ENCODE measurements at places on chromosomes 4 and X.

DNA sequence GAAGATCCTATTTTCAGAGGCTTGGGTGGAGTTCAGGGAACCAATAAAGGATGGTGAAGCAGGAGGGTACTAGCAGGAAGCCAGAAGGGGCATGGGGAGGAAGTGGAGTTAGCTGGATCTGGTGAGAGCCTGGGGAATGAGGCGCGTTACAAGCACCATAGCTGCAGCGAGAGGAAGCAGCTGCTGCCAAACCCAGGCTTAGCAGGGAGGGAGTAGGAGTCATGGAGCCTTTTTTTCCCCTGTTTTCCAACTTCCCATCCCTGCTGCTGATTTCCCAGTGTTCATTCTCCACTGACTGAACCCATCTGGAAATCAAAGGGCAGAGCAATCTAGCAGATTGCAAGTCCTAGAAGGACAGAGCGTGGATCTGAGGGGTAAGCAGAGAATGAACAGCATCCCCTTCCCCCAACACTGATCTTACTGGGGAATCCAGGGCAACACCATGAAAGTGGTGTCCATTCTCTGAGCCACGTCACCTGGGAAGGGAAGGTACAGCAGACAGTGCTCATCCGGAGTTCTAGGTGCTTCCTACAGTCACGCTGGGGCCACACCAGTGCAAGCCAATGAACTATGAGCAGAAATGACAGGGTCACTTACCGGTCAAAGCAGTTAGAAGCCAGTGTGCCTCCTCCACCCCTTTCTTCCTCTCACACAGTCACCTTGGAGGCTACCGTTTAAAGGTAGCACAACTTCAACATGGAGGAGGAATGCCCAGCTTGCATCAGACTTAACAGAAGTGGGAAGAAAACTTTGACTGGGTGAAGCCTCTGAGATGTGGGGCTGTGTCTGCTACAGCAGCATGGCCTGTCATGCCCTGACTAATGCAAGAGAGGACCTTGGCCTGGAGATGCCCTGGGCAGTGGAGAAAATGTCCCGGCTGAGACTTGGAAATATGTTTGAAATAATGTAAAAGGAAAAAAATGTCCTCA, 36.7 kb downstream of the SMIM20 start:
- DNase-seq, result no peak

GRCh38 chrX:85244450-85245211, 840 bp downstream of the ZNF711 start:
- peak; percentile 31 for DNase-seq

DNA sequence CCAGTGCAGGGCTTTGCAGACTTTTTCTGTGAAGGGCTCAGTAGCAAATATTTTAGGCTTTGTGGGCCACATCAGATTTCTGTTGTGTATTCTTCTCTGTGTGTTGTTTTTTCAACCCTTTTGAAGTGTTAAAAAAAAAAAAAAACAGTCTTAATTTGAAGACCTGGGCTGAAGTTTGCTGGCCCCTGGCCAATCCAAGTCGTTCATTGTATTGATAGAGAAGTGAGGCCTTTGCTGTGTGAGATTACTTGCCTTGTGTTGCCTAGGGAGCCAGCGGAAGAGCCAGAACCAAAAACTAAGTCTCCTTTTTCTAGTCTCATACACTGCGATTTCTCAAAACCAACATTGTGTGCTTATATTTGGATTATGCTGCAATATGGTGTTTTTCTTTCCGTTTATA, 46.9 kb downstream of the MTM1 start:
- no peak for DNase-seq

DNA sequence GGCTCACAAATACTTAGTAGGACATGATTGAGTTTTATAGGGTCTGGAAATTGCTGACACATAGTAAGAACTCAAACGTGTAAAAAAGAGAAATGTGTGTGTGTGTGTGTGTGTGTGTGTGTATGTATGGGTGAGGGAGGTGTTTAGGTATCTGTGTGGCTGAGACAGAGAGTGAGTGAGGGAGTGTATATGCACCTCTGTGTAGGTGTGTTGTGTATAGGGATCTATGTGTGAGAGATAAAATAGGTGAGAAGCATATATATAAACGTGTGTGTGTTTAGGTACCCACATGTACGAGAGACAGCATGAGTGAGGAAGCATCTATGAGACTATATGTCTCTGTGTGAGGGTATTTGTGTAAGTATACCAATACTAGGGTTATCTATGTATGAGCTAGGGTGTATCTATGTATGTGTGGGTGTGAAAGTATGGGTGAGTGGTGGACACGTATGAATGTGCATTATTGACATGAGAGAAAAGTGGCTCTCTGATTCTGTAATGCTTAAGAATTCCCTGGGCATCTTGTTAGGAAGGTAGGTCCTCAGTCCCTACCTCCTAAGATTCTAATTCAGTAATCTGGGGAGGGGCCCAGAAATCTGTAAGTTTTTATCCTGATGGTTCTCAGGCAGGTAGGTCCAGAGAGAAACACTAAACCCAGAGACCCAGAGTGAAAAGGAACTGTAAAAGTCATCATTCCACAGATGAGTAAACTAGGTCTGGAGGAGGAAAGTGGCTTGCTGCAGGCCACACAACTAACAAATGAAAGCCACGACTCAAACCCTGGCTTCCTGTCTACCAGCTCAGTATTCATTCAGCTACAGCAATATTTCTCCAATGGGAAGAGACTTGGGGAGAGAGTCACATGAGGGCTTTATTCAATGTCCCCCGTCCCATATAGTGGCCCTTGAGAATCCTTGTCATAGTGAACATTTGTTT, 237.0 kb downstream of the IDS start:
- DNase-seq, result no peak

DNA sequence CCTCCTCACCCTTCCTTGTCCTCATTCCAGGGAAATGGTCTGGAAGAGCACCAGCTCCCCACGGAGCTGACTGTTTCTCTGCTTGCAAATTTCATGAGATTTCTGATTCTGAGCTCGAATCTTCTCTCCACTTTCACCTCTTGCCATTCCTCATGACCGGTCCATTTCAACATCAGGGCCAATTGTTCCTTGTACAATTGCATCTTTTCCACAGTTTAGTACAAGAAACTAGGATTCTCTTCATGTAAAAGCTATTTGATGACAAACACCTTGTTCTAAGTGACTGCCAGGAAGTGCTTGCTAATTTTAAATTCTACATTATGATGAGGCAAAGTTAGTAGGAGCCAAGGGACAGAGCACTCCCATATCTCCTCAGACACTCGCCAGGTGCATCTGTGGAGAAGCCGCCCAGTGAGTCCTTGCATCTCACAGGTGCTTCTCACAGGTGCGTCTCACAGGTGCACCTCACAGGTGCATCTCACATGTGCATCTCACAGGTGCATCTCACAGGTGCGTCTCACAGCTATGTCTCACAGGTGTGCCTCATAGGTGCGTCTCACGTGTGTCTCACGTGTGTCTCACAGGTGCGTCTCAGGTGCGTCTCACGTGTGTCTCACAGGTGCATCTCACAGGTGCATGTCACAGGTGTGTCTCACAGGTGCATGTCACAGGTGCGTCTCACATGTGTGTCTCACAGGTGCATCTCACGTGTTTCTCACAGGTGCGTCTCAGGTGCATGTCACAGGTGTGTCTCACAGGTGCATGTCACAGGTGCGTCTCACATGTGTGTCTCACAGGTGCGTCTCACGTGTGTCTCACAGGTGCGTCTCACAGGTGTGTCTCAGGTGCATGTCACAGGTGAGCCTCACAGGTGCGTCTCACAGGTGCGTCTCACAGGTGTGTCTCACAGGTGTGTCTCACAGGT, 3.0 kb upstream of the PDE6B start:
- DNase-seq, result no peak

DNA sequence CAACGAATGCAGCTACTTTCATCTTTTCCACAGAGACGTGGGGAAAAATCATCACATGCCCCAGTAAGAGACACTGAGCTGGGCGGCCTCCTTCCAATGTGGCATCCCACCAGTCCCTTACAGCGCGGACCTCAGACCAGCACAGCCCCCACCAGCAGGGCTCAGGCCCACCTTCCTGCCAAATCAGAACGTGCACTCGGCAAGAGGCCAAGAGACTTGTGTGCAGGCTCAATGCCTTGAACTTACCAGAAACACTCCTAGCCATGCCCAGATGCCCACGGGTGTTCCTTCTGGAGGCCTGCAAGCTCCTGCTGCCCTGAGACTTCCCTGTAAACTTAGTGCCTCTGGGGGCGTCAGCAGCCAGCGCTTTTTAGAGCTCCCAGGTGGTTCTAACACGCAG, 31.2 kb downstream of the WDR1 start:
- DNase-seq, result no peak

- DNase-seq, result no peak
Observed at GRCh38 chrX:144335402-144335801, 451.5 kb downstream of the UBE2NL start.
